Activated gamma-delta T cell (primary cell): ENCODE measurements at places on chromosomes 2 and 18.

DNA sequence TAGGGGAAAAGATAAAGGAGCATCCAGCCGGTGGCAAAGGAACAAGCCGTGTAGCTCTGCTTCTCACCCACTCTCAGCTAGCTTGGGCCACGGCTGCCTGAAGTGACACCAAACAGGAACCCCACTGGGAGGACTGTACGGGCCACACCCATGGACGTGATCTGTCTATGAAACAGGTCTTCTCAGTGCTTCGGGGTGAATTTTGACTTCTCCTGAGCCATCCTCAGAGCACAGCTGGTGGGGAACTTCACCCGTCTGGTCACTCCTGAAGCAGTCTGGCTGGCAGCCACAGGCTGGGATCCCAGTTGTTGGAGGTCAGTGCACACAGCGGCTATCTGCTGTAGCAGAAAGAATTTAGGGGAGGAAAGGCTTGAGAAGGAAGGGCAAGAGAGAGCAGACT is 223.8 kb downstream of the FAM210A start:
- DNase-seq: no peak

DNA sequence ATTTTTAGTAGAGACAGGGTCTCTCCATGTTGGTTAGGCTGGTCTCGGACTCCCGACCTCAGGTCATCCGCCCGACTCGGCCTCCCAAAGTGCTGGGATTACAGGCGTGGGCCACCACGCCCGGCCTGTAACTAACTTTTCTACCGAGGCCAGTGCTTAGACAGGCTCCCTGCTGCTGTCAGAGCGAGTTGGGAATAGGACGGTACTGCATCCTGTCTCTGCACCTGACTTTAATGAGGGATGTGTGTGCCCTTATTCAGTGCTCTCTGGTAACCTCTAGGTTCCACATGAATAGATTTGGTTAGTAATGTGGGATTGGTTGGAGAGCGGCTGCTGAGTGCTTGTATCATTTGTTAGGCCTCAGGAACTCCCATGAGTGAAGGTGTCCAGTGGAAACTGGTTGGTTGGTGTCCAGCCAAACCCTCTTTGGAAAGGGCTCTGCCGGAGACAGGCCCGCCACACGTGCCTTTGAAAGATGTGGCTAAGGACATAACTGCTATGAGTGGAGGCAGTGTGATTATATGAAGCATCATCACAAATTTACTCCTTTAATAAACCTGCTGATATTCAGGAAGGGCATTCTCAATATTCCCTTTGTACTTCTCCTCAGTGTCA is 36.6 kb downstream of the MYOM1 start:
- DNase-seq: no peak

DNA sequence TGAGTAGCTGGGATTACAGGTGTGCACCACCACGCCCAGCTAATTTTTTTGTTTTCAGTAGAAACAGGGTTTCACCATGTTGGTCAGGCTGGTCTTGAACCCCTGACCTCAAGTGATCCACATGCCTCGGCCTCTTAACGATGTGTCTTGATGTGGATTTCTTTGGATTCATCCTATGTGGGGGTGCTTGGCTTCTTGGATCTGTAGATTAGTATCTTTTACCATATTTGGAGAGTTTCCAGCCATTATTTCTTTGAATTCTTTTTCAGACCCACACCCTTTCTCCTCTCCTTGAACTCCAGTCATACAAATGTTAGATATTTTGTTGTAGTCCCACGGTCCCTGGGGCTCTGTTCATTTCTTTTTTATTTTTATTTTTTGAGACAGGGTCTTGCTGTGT is 6.8 kb upstream of the TOGARAM2 start:
- DNase-seq: no peak

GRCh38 chr2:175430236-175430635 is 248.7 kb upstream of the ATP5MC3 start:
- DNase-seq: no peak

DNA sequence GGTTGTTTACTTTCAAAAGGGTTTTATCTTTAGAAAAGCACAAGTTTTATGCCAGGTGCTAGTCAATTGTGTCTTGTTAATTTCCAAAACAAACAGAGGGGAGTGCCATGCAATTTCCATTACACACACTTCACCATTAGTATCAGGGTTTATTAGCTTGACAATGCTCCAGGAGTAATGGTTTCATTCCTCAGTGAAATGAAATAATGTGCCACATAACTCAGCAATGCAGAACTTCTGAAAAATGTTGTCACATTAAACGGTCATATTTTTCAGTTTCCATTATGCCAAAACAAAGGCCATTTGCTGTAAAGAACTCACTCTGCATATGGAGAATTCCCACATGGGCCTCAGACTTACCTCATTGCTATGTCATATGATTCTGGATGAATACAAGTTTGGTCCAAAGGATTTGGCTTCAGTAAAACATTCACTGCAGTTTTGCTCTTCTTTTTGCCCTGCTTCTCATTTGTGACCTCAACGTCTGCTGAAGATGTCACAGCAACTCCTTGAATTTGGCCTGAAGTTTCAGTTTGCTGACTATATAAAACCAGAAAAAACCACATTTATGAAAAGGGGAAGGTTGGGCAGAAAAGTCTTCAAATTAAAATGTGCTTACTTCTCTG is 198.2 kb downstream of the SRBD1 start:
- DNase-seq: no peak

DNA sequence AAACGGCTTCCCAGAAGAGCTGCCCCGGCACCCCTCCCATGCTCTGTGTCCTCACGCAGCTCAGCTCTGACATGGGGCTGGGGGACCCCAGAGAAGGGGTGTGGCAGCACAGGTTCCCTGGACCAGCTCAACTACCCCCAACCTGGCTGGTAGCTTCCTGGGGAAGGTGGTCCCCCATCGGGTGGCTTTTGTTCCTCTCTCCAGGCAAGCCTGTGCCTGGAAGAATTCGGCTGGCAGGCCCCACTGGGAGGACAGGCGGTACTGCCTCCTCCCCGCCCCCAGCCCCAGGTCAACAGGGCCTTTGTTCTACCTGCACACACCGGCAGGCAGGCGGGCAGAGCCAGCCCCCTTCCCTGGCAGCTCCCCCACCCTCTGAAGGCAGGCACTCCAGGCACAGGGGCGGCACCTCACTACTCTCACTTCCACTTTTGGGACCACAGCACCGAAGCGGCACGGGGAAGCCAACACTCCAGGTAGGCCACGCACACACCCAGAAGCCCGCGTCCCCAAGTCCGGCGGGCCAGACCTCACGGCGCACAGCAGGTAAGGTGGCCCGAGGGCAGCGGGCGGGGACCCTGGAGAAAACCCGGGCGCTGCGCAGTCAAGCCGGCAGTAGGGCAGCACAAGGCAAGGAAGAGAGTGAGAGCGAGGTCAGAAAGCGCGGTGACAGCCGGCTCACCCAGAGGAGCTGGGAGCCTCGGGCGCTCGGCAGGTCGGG is 1.3 kb downstream of the HS6ST1 start:
- DNase-seq: no peak

DNA sequence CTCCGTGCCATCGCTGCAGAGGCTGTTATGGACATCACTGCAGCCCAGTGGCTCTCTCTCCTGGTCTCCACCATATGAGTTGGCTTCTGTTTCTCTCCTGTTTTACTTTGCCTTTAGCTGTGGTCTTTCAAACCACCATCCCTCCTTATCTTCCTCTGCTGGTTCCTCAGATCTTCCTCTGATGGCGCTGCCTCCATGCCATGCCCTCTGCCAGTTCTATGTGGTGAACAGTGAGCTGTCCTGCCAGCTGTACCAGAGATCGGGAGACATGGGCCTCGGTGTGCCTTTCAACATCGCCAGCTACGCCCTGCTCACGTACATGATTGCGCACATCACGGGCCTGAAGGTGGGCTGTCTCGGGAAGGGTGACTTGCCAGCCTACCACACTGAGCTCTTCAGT is 13.1 kb downstream of the TYMS start:
- DNase-seq: no peak

GRCh38 chr2:233811732-233812131 is 33.6 kb downstream of the MROH2A start:
- no peak for DNase-seq

GRCh38 chr2:241036397-241036963 is 38.1 kb downstream of the SNED1 start:
- no peak for DNase-seq

GRCh38 chr2:118565786-118566540 is 281.5 kb downstream of the EN1 start:
- DNase-seq: no peak

DNA sequence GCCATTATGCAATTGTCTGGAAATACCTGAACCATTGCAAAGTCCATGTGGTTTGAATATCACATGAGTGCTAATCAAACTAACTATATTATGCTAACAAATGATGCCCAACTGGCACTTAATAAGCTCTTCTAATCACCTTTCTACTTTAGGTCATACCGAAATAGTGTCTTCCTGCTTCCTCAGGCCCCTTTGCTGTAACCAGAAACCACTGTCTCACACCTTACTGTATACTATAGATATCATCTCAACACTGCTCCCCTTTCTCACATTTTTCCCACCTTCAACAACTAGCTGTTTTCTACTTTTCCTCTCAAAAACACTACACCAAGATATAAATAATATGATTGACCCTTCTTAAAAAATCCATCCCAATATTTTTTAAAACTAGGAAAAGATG is 633.9 kb downstream of the BCL11A start:
- DNase-seq: no peak

DNA sequence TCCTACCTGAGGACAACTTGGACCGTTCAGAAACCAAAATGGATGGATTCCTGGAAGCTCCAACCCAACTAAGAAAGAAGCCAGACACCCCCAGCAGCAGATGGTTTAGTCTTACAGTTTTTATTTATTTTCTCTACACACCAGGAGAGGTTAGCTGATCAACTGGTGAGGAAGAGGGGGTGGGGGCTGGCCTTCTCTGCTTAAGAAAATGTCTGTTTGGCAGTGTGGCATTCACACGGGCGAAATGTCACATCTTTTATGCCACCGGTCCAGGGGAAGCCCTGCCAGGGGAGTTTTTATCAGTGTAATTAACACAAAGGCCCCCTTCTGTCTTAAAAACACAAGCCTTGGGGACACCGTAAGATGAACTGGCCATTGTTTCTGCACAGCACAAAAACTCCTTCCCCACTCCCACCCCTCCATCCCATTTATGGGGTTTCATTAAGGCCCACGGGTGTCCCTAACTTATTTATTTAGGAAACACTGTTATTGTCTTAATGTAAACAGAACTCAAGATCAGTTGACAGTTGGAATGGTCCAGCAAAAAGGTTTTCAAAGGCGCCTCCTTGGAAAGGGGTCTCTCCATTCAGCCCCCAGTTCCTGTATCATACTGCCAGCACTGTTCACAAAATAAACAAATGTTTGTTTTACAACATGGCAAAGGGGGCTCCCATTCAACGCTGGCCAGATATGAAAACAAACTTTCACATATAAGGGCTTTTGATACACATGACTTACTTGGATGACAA is 217.0 kb downstream of the C1D start:
- DNase-seq: no peak

DNA sequence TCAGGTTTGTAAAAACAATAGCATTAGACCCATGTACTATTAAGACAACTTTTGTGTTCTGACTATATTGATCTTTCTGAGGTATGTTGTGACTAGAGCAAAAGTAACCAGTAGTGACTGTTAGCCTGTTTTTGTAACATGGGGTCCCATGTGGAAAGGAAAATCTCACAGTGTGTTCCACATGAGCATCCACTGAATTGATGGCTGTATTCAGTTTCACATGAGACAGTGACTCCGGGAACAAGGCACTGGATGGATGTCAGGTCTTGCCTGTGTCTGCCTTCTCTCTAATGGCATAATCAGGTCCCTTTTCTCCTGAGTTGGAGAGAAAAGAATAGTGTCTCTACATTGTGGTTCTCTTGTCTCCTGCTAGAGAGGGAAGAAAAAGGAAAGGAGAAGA is 27.5 kb downstream of the TMEM178A start:
- no peak for DNase-seq

DNA sequence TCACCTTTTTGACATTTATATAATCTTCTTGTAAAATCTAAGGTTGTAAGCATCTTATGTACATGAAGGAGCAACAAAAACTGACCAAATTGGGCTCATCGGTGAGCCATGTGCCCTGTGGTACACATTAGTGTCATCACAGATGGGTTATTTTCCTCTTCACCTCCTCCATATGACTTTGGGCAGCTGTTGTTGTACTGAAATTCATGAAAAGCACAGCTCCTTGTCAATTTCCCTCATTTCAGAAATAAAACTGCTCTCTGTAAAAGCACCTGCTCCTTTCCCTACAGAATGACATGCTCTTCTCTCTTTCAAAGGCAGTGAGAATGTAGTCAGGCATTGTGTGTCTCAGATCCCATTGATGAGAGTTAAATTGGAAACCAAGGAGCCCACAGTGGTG is 42.0 kb downstream of the DTNA start:
- DNase-seq: no peak

DNA sequence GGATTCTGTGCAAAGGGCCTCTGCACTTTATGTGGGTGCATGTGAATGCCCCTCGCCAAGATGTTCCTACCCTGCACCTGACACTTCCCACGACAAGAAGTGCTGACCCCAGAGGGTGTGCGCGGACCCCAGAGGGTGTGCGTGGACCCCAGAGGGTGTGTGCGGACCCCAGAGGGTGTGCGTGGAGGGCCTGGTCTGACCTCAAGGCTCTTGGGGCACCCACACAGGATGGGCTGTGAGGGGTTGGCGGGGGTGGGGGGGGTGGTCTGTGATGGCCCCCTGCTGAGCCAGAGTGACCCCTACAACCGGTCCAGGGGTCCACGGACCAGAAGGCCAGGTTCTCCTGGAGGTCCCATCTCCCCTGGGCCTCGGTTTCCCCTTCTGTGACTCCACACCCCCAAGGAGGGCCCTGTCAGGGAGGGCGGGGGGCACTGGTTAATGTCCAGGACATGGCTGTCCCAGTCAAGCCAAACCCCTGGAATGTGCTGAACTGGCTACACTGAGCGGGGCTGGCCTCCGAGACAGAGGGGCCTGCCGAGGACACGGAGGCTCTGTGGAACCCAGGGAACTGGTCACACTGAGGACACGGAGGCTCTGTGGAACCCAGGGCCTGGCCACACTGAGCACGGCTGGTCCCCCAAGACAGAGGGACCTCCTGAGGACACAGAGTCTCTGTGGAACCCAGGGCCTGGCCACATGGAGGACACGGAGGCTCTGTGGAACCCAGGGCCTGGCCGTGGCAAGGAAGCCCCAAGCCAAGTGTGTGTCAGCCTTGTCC is 3.1 kb downstream of the NEU4 start:
- DNase-seq: no peak

GRCh38 chr2:27245116-27245515 is 17.7 kb downstream of the SLC30A3 start:
- no peak for DNase-seq

- no peak for DNase-seq
Measured at GRCh38 chr2:44529448-44529847, 167.7 kb downstream of the CAMKMT start.

- no peak for DNase-seq
Measured at GRCh38 chr18:10950876-10951630, 198.3 kb downstream of the PIEZO2 start.

GRCh38 chr2:199734011-199734410 is 117.0 kb downstream of the FTCDNL1 start:
- DNase-seq: no peak

GRCh38 chr2:20624156-20624883 is 26.6 kb downstream of the HS1BP3 start:
- no peak for DNase-seq

- no peak for DNase-seq
Measured at GRCh38 chr18:73895701-73896100, 251.9 kb downstream of the FBXO15 start.

- no peak for DNase-seq
Measured at GRCh38 chr2:227973241-227973640, 101.8 kb downstream of the DAW1 start.
